ENCODE measurements at places on chromosomes 3 and 15. TPM values are rescaled to one million over a fixed set of nuclear protein-coding genes. Genes with fewer than 3 reads are reported as not detected.

GRCh38 chr15:35129361-35129760 is 44.3 kb upstream of the NANOGP8 start:
- DNase-seq = no peak

DNA sequence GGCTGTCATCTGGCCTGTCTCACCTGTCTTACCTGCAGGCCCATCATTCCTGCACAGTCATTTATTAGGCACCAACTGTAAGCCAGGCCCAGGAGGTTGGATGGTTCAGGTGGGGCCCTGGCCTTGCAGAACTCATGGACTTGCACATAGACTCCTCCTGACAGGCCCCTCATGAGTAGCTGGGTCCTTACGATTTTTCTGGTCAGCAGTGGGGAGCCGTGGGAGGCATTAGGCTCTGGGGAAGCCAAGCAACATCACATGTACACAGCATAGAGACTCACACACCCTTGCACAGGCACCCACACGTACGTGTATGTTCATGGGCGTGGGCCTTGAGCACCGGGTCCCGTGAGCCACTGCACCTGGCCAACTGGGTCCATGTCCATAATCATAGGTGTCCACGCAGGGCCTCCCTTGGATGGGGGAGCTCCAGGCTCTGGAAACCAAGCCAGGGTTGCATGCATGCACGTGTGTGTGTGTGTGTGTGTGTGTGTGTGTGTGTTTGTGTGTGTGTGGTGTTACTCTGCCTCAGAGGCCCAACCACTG is 20.3 kb downstream of the CISH start:
- no peak for DNase-seq

GRCh38 chr3:65334045-65334665 is 646.4 kb upstream of the ADAMTS9 start:
- no peak for DNase-seq

GRCh38 chr3:157219215-157219614 is 59.3 kb upstream of the CCNL1 start:
- DNase-seq = no peak

DNA sequence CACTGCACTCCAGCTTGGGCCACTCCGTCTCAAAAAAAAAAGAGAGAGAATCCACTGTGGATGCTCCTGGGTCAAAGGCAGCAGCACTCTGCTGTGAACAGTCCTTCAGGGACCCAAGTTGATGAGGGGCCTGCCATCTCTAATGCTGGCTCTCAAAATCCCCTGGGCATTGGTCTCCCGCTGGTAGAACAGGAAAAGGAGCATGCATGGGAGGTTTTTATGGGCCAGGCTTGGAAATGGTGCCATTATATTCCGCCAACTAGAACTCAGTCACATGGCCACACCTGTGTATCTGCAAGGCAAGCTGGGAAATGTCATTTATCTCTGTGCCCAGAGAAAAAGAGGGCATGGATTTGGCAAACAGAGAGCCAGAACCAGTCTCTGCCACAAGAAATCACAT is 3.4 kb upstream of the DIS3L start:
- no peak for DNase-seq

GRCh38 chr15:60840703-60841411 is 361.9 kb upstream of the ICE2 start:
- DNase-seq = no peak

DNA sequence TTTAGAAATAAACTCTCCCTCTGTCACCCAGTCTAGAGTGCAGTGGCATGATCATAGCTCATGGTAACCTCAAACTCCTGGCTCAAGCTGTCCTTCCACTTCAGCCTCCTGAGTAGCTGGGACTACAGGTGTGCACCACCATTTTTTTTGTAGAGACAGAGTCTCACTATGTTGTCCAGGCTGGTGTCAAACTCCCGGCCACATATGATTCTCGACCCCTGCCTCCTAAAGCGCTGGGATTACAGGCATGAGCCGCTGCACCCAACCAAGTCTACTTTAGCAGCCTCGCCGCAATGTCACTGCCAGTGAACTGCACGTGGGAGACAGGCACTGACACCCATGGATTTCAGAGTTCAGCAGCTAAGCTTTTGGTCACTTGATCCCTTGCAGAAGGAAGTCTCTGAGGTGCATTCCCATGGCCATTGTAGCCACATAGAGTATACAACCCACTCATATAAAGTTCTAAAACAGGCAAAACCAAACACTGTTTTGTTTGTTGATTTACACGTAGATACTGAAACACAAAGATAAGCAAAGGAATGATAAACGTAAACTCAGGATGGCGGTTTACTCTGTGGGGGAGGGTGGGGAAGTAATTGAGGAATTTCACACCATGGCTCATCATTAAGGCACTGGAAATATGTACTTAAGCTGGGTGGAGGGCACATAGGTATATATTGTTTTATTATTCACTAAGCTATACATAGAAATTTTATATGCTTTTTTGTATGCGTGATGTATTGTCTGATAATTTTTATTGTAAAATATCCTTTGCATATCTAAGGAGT is 115.0 kb downstream of the MEX3B start:
- DNase-seq = no peak

- peak; percentile 49 for DNase-seq
These were observed 20.2 kb upstream of the SKOR1 start for GRCh38 chr15:67805008-67805665.

GRCh38 chr15:69225355-69226022 is 65.1 kb downstream of the GLCE start:
- no peak for DNase-seq

DNA sequence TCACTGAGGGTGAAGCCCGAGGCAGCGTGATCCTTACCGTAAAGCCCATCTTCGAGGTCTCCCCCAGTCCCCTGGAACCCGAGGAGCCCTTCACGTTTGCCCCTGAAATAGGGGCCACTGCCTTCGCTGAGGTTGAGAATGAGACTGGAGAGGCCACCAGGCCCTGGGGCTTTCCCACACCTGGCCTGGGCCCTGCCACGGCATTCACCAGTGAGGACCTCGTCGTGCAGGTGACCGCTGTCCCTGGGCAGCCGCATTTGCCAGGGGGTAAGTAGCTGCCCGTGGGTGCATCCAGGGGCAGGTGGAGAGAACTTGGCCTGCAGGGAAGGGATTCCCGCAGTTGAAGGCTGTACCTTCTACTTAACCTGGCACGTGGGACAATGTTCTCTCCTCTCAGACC is 42.4 kb downstream of the ACAN start:
- DNase-seq = no peak

GRCh38 chr15:86001200-86001599 is 78.5 kb upstream of the AGBL1 start:
- no peak for DNase-seq

DNA sequence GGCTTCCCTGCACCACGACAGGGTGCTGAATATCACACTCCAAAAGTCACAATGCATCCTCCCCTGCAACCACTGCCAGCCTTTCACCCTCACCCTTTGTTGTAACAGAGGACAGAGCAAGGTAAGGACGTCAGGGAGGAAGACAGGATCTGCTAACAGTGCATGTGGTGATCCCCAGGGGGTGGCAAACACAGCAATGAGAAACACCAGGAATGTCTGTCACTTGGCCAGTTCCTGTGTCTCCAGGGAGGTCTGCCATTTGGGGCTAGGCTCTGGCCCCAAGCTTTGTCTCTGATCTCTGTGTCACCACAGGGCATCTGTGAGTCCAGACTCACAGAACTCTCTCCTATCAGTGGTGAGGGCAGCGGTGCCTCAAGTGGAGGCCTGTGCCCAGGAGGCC is 54.3 kb upstream of the SLC24A5 start:
- DNase-seq = no peak

DNA sequence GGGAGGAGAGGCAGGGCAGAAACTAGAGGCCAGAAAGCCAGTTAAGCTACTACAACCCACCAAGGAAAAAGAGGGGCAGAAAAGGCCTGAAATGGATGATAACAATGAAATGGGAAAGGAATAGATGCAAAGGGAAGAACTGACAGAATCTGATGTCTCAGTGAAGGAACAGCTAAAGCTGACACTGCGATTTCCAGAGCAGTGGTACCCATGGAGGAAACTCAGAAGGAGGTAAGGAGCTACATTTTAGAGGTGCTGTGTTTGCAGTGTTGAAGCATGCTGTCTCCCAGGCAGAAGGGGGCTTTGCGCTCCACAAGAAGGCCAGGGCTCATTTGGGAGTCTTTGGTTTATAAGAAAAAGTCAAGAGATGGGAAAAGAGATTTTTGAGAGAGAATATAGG is 38.0 kb downstream of the ZBTB38 start:
- DNase-seq = no peak

- no peak for DNase-seq
These were observed 20.5 kb downstream of the IL1RAP start for GRCh38 chr3:190534386-190534785.

Gene MORC1
- not detected for total RNA-seq

Gene AMOTL2
- 195 TPM for total RNA-seq

Gene REC114
- not detected for total RNA-seq

Gene PLD1
- 15.2 TPM for total RNA-seq

Gene MYLK
- 30.7 TPM for total RNA-seq

Gene PLSCR2
- total RNA-seq = not detected

Gene CTNNB1
- total RNA-seq = 321 TPM
